Spinal cord (tissue), 10 donors: ENCODE measurements at places on chromosomes 3 and 15. TPM values are rescaled to one million over a fixed set of nuclear protein-coding genes. Genes with fewer than 3 reads are reported as not detected.
A peak's percentile ranks its signal among the peaks of the same experiment; 100 is the strongest.

Gene PRSS50
- 0.50 TPM for total RNA-seq

Gene LRRIQ4
- 0.20 TPM for total RNA-seq

Gene ITIH3
- 2.0 TPM for total RNA-seq

Gene TRA2B
- 188 TPM for total RNA-seq

Gene ATP10A
- total RNA-seq: 4.6 TPM

Gene MESP2
- not detected for total RNA-seq

Gene TRIM59
- total RNA-seq: 8.4 TPM

Gene MRPL3
- total RNA-seq: 91.6 TPM

GRCh38 chr3:37520907-37521341 lies 340.8 kb upstream of the CTDSPL start:
- no peak for DNase-seq
- H3K4me1 ChIP-seq: peaks cover 7% of the 10 kb centered on the region
- H3K4me3 ChIP-seq: no peak overlapping the region
- no peaks in the 10 kb centered on the region for H3K27me3 ChIP-seq
- H3K36me3 ChIP-seq: peaks cover 3% of the 10 kb centered on the region
- H3K27ac ChIP-seq: no peak overlapping the region

GRCh38 chr15:41849861-41850260 lies 11.2 kb downstream of the PLA2G4B start:
- peaks cover 60% of the 10 kb centered on the region for H3K36me3 ChIP-seq
- H3K4me1 ChIP-seq: peaks cover 36% of the 10 kb centered on the region
- no peak overlapping the region for H3K4me3 ChIP-seq

- H3K27me3 ChIP-seq: no peaks in the 10 kb centered on the region
- DNase-seq: no peak
- no peak overlapping the region for H3K27ac ChIP-seq
- H3K36me3 ChIP-seq: peaks cover 12% of the 10 kb centered on the region
Measured at GRCh38 chr15:26888761-26889160, 21.9 kb downstream of the GABRA5 start.

GRCh38 chr3:196127308-196128040 lies 45.6 kb upstream of the TFRC start:
- H3K4me1 ChIP-seq: no peaks in the 10 kb centered on the region
- no peaks in the 10 kb centered on the region for H3K36me3 ChIP-seq
- DNase-seq: no peak
- H3K4me3 ChIP-seq: no peak overlapping the region

DNA sequence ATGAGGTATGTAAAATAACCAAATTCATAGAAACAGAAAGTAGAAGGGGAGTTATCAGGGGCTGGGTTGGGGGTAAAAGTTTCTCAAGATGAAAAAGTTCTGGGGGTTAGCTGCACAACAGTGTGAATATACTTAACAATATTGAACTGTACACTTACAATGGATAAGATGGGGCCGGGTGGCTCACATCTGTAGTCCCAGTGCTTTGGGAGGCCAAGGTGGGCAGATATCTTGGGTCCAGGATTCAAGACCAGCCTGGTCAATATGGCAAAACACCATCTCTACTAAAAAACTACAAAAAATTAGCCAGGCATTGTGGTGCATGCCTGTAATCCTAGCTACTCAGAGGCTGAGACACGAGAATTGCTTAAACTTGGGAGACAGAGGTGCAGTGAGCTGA lies 274.3 kb downstream of the TJP1 start:
- H3K4me3 ChIP-seq: no peak overlapping the region
- no peaks in the 10 kb centered on the region for H3K4me1 ChIP-seq
- H3K27ac ChIP-seq: no peak overlapping the region
- no peaks in the 10 kb centered on the region for H3K27me3 ChIP-seq
- DNase-seq: no peak

DNA sequence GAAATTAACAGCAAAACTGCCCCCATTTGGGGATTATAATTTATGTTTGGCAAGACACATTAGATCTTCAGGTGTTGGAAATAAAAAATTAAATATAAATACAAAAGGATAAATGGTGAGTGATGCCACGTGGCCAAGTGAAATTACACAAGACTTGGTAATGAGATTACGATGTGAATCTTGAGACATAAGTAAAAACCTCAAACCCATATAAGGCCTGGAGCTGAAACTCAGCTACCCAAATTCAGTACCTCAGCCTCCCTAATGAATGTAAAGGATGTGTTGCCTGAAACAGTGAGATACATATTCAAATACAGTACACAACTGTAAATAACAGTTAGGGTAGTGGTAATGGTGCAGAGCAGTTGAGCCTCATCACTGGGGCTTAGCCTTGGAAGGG lies 1146.6 kb downstream of the OTOL1 start:
- no peaks in the 10 kb centered on the region for H3K4me1 ChIP-seq
- H3K27me3 ChIP-seq: no peaks in the 10 kb centered on the region
- H3K4me3 ChIP-seq: no peak overlapping the region
- no peak overlapping the region for H3K27ac ChIP-seq

DNA sequence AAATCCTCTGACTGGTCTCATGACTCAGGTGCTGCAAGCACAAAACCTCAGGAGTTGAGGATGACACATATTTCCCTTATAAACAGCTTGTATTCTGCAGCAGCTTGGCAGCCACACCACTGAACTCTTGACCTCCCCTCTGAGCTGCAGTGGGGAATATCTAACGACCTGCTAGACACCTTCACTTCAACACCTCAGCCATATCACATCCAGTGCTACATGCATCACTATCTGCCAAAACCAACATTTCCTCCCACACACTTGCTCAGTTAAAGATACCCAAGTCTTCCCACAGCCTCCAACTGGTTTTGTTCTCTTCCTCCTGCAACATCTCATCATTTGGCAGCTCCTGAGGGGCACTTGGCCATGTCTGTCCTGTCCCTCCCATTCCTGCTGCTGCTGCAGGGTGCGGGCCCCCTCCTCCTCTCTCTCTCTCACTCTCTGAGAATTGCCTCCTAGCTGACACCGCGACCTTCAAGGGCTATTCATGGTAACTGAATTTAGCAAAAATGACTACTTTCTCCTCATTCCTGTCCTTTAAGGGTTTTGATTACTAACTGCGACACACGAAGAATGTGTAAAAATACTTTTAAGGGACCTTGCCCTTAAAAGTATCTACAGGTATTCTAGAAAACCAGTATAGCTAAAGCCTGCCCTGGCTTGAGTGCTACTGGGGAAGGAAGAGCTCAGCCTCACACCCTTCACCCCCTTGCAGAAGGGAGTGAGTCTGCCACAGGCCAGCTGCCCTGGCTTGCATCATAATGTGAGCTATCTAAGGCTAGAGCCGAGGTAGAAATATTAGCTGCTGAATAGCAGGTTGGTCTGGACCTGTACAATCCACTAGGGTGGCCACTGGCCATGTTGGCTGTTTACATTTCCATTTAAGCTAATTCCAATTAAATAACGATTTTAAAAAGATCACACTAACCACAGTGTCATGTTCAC lies 5.0 kb upstream of the CCR9 start:
- no peak for DNase-seq
- H3K27ac ChIP-seq: no peak overlapping the region
- H3K27me3 ChIP-seq: no peaks in the 10 kb centered on the region
- H3K36me3 ChIP-seq: no peaks in the 10 kb centered on the region
- no peaks in the 10 kb centered on the region for H3K4me1 ChIP-seq

GRCh38 chr15:66080717-66081398 lies 172.7 kb downstream of the MEGF11 start:
- DNase-seq: no peak
- peaks cover 12% of the 10 kb centered on the region for H3K4me1 ChIP-seq
- no peaks in the 10 kb centered on the region for H3K36me3 ChIP-seq
- H3K27me3 ChIP-seq: peaks cover 2% of the 10 kb centered on the region
- H3K4me3 ChIP-seq: no peak overlapping the region

- no peaks in the 10 kb centered on the region for H3K36me3 ChIP-seq
- peaks cover 7% of the 10 kb centered on the region for H3K27me3 ChIP-seq
- no peak overlapping the region for H3K27ac ChIP-seq
- no peak for DNase-seq
- no peak overlapping the region for H3K4me3 ChIP-seq
Measured at GRCh38 chr15:77824361-77825251, 191.9 kb upstream of the LINGO1 start.

DNA sequence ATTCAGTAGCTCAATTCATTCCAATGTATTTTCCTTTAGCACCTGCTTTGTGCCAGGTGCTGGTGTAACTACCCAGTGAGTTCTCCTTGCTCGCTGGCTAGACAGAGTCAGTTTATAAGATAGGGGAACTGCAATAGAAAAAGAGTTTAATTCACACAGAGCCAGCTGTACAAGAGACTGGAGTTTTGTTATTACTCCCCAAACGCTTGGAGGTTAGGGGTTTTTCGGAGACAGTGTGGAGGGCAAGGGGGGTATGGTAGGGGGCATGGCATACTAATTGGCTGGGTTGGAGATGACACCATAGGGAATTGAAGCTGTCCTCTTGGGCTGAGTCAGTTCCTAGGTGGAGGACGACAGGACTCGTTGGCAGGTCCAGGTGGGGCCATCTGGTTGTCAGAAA lies 5.4 kb upstream of the CFAP91 start:
- H3K4me3 ChIP-seq: no peak overlapping the region
- H3K27ac ChIP-seq: no peak overlapping the region
- no peaks in the 10 kb centered on the region for H3K27me3 ChIP-seq
- no peak for DNase-seq

- H3K4me1 ChIP-seq: peaks cover 22% of the 10 kb centered on the region
- H3K27me3 ChIP-seq: no peaks in the 10 kb centered on the region
- no peaks in the 10 kb centered on the region for H3K36me3 ChIP-seq
- H3K4me3 ChIP-seq: no peak overlapping the region
Measured at GRCh38 chr3:127767126-127767525, 55.2 kb downstream of the MGLL start.

- DNase-seq: peak; percentile 85
- H3K4me1 ChIP-seq: no peaks in the 10 kb centered on the region
- H3K4me3 ChIP-seq: no peak overlapping the region
- H3K27ac ChIP-seq: no peak overlapping the region
Measured at GRCh38 chr3:101803173-101803782, 24.3 kb downstream of the NXPE3 start.

DNA sequence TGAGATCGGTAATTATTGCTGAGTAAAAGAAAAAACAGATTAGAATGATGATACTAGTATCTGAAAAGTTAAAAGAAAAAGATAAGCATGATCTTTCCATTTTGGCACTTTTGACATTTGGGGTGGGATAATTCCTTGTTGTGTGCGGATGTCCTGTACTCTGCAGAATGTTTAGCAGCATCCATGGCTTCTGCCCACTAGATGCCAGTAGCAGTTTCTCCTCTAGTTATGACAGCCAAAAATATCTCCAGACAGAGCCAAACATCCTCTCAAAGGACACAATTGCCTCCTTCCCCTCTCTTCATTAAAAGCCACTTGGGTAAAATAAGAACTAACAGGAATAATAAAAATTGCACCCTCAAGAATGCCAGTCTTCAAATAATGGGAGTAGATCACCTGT lies 468.8 kb upstream of the GRM7 start:
- H3K27ac ChIP-seq: no peak overlapping the region
- no peak for DNase-seq
- H3K4me1 ChIP-seq: no peaks in the 10 kb centered on the region
- H3K27me3 ChIP-seq: no peaks in the 10 kb centered on the region

DNA sequence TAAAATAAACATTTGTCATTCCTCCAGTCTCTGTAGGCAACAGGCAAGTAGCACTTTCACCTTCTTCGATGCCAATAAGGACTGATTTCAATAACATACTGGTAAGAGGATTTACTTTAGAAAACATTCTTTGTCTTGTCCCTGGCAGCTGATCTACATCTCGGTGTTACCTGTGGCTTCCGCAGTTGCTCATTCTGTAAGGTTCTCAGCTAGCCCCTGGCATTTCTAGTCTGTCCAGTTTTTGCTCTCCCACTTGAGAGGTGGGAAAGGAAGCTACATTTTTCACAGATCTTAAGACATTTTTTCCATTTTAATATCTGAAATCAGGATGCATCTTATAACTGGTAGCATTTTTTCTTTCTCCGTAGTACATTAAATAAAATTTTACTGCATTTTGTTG lies 19.7 kb upstream of the MAP6D1 start:
- no peak overlapping the region for H3K4me3 ChIP-seq
- no peak for DNase-seq
- H3K27ac ChIP-seq: no peak overlapping the region
- H3K27me3 ChIP-seq: no peaks in the 10 kb centered on the region
- peaks cover 32% of the 10 kb centered on the region for H3K36me3 ChIP-seq

- no peak overlapping the region for H3K4me3 ChIP-seq
- no peaks in the 10 kb centered on the region for H3K27me3 ChIP-seq
- DNase-seq: no peak
- peak overlapping the region; percentile 72 for H3K27ac ChIP-seq
- no peaks in the 10 kb centered on the region for H3K36me3 ChIP-seq
- peaks cover 15% of the 10 kb centered on the region for H3K4me1 ChIP-seq
Measured at GRCh38 chr15:70327856-70328678, 230.3 kb upstream of the TLE3 start.

- DNase-seq: peak; percentile 95
- H3K4me3 ChIP-seq: peak within 1 kb of the TSS; percentile 86
- no peaks in the 10 kb centered on the region for H3K36me3 ChIP-seq
- peak within 1 kb of the TSS; percentile 89 for H3K27ac ChIP-seq
- H3K27me3 ChIP-seq: no peaks in the 10 kb centered on the region
Measured at GRCh38 chr3:18424729-18425640, at the start of gene SATB1. TSS of gene SATB1 (minus strand) at chr3:18425339. CDS start at chr3:18420967, 4,372 bp downstream.

GRCh38 chr3:75012791-75013331 lies 398.4 kb upstream of the CNTN3 start:
- H3K27me3 ChIP-seq: no peaks in the 10 kb centered on the region
- H3K27ac ChIP-seq: no peak overlapping the region
- H3K4me1 ChIP-seq: no peaks in the 10 kb centered on the region
- H3K36me3 ChIP-seq: no peaks in the 10 kb centered on the region

GRCh38 chr3:156307704-156308103 lies 187.3 kb downstream of the KCNAB1 start:
- DNase-seq: no peak
- H3K36me3 ChIP-seq: no peaks in the 10 kb centered on the region
- H3K27me3 ChIP-seq: no peaks in the 10 kb centered on the region
- no peak overlapping the region for H3K4me3 ChIP-seq
- H3K4me1 ChIP-seq: no peaks in the 10 kb centered on the region

DNA sequence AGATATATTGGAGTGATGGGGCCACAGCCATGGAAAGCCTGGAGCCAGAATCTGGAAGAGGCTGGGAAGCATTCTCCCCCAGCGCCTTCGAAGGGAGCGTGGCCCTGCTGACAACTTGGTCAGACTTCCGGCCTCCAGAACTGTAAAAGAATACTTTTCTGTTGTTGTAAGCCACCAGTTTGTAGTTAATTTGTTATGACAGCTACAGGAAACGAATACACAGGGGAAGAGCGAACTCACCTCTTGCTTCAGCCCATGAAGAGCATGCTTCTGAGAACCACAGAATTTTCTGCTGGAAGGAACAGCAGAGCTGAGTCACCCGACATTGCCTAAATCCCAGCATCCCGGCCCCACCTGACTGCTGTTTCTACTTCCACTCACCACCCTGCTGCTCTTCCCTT lies 501.7 kb downstream of the SHQ1 start:
- no peak for DNase-seq
- H3K4me1 ChIP-seq: peaks cover 15% of the 10 kb centered on the region

- no peaks in the 10 kb centered on the region for H3K27me3 ChIP-seq
- no peak for DNase-seq
- H3K4me3 ChIP-seq: no peak overlapping the region
- H3K27ac ChIP-seq: no peak overlapping the region
- no peaks in the 10 kb centered on the region for H3K36me3 ChIP-seq
- H3K4me1 ChIP-seq: no peaks in the 10 kb centered on the region
Measured at GRCh38 chr3:181292984-181293383, 303.4 kb upstream of the DNAJC19 start.
